ENCODE measurements at places on chromosomes 11 and 22. TPM values are rescaled to one million over a fixed set of nuclear protein-coding genes. Genes with fewer than 3 reads are reported as not detected.

Gene CFAP300
- not detected for total RNA-seq

Gene OR2AG1
- total RNA-seq, result not detected

Gene LMO1
- total RNA-seq, result not detected

Gene NXPE1
- not detected for total RNA-seq

Gene SPCS2
- total RNA-seq, result 91.5 TPM

Gene CCDC87
- total RNA-seq, result 0.22 TPM

- peak; percentile 81 for DNase-seq
Observed at GRCh38 chr22:39316440-39317083, 2.9 kb downstream of the RPL3 start.

DNA sequence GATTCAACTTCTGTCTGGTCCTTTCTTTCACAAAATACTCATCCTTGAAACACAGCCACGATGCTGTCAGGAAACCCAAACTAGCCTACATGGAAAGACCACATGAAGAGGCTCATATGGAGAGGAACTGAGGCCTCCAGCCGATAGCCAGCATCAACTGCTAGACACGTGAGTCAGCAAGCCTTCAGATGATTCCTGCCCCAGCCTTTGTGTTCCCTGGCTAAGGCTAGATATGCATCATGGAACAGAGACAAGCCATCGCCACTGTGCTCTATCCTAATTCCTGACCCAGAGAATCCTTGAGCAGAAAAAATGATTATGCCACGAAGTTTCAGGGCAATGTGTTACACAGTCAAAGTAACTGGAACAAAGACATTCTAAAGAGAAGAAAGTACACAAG is 75.5 kb downstream of the ENTHD1 start:
- DNase-seq, result no peak

DNA sequence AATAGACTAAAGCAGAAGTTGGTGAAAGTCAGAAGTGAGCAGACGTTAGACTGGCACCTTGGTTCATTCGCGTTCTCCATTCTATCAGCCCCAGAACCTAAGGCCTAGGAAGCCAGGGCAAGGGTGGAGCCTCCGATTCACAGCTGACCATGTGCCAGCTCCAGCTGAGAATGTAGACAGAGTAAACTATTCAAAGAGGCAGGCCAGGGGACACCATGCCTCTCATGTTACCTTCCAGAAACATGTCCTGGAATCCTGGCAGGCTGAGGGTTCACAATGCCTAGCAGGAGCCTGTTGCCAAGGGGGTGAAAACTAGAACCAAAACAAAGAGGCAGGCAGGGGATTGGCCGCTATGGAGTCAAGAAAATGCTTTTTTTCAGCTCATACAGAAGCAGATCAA is 224.4 kb upstream of the POU2AF2 start:
- DNase-seq, result no peak

DNA sequence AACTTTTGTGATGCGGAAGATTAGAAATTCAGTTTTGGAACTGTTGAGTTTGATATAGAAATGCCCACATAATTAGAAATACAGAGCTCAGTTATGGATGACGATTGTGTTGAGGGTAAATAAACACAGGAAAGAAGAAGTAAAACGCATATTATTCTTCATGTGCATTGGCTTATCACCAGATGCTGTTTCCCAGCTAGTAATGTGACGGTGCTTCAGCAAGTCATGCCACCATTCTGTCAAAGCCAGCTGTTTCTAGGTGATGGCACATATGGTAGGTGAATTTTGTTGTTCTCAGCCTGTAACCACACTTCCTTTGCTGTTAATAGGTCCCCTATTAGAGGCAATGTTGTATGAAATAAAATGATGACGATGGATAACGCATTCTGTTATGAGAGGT is 68.9 kb downstream of the C11orf65 start:
- DNase-seq, result no peak

GRCh38 chr11:80495116-80495515 is 1054.3 kb upstream of the TENM4 start:
- DNase-seq, result no peak

- no peak for DNase-seq
Observed at GRCh38 chr11:95485115-95485900, 254.3 kb upstream of the SESN3 start.

GRCh38 chr11:13965337-13965736 is 2.8 kb downstream of the SPON1 start:
- DNase-seq, result no peak

- DNase-seq, result peak; percentile 86
Observed at GRCh38 chr11:23540101-23540561, 679.9 kb upstream of the CCDC179 start.

DNA sequence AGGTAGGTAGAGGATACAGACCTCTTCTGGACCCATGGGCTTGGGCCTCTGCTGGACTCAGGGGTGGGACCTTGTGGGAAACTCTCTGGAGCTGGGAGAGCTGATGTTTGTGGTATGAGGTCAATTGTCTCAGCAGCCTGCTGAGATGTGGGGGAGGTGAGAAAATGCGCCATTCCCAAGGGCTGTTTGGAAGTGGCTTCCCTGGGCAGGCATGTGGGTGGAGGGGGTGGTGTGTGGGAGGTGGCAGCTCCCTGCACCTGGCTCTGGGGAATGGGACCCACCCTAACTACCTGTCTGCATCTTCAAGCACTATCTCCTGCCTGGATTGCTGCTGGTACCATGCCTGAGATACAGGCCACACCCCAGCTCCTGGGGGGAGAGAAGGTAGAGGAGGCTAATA is 97.4 kb upstream of the THY1 start:
- no peak for DNase-seq

DNA sequence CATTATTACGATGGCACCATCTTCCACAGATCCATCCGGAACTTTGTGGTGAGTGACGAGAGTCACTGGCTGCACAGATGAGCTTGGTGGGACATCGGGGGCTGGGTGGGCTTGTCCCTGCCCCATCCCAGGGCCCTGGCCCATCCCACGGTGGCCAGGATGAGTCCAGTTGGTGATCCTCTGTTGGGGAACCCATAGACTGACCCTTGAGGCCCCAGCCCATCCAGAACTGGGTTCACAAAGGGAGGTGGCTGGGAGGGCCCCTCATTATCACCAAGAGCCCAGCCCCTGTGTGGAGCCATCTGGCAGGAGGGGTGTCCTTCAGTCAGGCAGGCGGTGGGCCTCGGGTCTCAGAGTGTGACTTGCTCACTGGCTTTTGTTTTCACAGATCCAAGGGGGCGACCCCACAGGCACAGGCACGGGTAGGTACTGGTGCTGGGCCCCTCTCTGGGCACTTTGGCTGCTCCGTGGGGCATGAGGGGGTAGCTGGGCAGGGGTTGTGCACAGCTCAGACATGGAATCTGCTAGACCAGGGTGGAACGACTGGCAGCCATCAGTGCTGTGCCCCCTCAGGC is 22.0 kb downstream of the PPIL2 start:
- no peak for DNase-seq

DNA sequence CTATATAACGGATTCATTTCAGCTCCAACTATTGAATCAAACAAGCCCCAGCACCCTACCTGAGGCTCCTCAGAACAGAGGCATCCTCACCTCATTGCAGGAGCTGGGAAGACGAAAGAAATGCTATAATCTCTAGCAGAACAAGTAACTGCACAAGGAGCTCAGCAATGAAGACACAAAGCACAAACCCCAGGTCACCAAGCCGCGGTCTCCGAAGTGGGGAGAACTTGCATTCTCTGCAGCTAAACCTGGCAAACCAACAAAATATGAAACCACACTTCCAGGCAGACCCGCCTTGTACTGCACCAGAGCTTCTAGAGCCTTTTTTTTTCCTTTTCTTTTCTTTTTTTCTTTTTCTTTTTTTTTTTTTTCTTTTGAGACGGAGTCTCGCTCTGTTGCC is 21.8 kb upstream of the CD5 start:
- no peak for DNase-seq

DNA sequence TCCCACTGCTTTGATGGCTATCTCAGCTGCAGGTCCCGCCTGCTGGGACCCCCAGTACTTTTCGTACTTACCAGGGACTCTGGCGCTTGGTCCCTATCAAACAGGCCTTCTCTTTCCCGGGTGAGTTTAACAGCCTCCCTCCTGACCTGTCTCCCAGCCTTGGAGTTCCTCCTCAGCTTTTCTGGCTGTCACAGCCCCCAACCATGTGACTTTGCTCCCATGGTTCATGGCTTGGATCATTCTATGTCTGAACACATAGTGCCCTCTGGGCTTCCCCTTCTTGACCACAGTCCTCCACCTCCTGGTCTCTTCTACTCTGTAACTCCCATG is 56.9 kb downstream of the PARVA start:
- DNase-seq, result no peak

DNA sequence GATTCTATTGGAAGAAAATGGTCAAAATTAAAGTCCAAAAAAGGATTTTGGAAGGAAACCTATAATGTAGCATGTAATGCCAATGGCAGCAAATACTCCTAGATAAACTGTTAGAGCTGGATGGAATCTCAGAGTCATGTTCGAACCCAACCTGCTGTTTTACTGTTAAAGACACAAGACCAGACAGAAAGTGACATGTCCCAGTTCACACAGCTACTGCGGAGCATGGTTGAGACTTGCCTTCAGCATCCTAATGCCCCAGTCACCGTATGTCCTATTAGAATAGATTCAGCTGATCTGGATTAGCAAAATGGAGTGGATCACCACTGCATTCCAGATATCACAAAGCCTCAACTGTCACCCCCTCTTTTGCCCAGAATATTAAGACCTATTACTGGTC is 14.9 kb downstream of the PISD start:
- DNase-seq, result no peak

DNA sequence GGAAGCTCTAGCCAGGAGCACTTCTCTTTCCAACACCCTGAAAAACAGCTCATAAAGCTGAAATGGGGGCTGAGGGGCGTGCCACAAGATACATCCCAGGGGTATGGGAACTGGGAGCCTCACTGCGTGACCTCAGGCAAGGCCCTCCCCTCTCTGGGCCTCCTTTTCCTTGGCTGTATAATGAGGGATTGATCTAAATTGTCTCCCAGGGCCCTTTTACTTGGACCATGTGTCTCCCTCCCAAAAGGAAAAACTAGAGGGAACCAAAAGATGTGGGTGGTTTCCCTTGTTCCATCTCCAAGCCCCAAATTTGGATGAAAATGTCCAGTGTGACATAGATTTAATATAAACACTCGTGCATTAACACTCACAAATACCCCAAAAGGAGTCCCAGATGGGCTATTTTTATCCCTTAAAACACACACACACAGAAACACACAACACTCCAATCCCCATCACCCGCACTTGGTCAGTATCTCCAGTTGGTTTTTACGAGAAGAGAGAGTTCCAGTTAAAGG is 25.9 kb upstream of the SMTN start:
- no peak for DNase-seq

DNA sequence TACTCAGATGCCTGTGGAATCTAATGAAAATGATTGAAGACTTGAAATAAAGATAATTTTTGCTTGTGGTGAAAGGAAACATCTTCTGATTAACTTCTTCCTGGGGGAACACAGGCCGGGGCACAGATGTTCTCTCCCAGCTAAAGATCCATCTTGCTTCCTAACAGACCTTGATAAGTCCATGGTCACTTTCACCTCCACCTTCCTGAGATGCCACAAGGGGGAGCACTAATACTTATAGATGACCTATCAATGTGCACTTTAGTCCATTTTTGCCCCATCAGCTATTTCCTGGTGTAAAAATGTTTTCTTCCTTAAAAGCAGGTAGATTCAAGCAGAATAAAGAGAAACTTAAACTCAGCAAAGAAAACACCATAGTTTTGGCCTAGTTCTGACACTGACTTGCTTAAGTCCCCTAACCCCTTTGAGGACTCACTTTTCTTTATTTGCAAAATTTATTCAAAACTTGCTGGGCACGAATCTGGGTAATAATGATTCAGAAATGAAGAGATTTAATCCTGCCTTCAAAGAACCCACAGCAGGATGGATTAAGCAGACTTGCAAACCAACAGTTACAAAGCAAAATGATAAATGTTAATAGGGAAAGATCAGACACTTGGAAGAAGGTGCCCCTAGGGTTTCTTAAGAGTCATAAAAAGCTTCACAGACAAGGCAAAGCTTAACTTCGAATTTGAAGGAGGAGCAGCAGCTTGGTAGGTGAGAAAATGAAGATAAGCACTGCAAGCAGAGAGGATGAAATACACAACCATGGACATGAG is 158.7 kb downstream of the RAB38 start:
- peak; percentile 96 for DNase-seq
